ENCODE measurements at places on chromosomes 13 and 19.

- no peak for DNase-seq
Observed at GRCh38 chr19:2274185-2274711, 7.7 kb downstream of the PEAK3 start.

- no peak for DNase-seq
Observed at GRCh38 chr13:37065890-37066526, 6.5 kb upstream of the SUPT20H start.

GRCh38 chr13:76645632-76646031 lies 240.6 kb downstream of the KCTD12 start:
- DNase-seq: no peak

GRCh38 chr19:17242431-17243208 lies 3.1 kb downstream of the NR2F6 start:
- DNase-seq: no peak

- no peak for DNase-seq
Observed at GRCh38 chr13:56216221-56216620, 924.5 kb upstream of the PRR20A start.

GRCh38 chr19:51119611-51120010 lies 5.1 kb upstream of the SIGLEC9 start:
- DNase-seq: no peak

GRCh38 chr13:30572859-30573275 lies 44.9 kb upstream of the USPL1 start:
- no peak for DNase-seq

- no peak for DNase-seq
Observed at GRCh38 chr19:51822325-51822724, 27.4 kb downstream of the FPR3 start.

DNA sequence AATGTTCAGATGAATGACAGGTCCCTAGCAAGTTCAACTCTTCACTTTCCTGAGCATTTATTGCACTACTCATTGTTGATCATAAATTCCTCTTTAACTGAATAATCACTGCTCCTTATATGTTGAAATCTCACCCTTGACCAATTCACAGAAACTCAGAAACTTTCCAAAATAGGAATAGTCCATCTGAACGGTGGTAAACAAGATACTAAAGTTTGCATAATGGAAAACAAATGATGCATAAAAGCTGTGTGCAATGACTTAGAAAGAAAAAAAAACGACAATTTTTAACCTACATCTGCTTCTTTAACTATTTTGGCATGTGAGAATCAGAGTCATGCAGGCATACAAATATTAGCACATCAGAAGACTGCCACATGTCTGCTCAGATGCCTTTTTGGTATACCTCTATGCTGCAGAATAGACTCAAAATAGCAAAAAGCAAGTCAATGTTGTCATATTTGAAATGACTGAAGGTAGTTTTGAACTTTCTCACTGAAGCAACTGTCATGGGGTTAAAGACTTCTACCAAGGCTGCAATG lies 34.8 kb downstream of the SLC10A2 start:
- no peak for DNase-seq

- no peak for DNase-seq
Observed at GRCh38 chr19:46970815-46971214, 48.8 kb upstream of the NPAS1 start.

DNA sequence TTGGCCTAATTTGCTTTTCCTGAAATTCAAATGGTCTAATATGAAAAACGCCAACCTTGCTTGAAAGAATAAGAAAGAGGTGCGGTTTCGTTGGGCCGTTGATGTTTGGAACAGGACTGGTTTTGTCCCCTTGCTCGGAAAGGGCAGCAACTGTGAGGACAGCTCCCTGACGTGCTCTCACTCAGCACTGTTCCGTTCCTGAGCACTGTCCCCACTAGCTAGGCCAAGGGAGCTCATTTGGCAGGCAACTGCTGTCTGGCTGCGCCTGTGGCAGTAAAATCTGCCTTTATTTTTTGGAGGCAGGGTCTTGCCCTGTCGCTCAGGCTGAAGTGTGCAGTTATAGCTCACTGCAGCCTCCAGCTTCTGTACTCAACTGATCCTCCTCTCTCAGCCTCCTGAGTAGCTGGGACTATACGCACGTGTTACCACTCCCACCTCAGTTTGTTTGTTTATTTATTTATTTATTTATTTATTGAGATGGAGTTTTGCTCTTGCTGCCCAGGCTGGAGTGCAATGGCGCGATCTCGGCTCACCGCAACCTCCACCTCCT lies 4.5 kb downstream of the LDLR start:
- no peak for DNase-seq

GRCh38 chr13:57996717-57997116 lies 365.2 kb downstream of the PCDH17 start:
- no peak for DNase-seq

DNA sequence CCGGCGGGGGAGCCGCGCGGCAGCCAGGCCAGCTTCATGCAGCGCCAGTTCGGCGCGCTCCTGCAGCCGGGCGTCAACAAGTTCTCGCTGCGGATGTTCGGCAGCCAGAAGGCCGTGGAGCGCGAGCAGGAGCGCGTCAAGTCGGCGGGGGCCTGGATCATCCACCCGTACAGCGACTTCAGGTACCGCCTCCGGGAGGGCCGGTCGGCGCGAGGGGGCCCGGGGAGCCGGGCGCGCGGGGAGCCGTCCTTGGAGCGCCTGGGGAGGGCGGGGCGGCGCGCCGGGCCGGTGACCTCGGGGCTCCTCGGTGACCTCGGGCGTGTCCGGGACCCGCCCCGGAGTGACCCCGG lies 690 bp downstream of the HCN2 start:
- DNase-seq: no peak

DNA sequence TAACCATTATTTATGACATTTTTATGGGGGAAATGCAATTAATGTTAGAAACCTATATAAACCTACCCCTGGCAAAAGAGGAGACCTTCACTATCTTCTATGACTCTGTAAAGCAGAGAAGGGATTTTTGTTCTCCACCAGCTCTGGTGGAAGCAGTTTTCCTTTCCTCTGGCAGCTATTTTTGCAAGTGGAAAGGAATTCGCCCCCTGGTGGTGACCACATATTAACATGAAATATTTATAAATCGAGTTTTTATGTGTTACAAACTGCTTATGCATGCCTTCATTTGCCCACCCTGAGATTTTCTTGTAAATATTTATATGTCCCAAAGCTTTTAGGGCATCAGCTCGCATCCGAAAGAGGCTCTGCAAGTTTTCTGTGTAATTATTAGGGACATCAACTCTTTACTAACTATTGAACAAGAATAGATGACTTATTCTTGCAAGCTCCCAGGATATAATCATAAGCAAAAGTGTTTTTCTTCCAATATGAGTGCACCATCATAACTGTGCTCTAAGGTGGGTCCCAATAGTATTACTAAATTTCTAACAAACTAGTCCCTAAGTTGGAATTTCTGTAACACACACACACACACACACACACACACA lies 62.4 kb downstream of the SERTM1 start:
- DNase-seq: peak; percentile 29

GRCh38 chr13:99103536-99103935 lies 97.1 kb upstream of the UBAC2 start:
- no peak for DNase-seq

DNA sequence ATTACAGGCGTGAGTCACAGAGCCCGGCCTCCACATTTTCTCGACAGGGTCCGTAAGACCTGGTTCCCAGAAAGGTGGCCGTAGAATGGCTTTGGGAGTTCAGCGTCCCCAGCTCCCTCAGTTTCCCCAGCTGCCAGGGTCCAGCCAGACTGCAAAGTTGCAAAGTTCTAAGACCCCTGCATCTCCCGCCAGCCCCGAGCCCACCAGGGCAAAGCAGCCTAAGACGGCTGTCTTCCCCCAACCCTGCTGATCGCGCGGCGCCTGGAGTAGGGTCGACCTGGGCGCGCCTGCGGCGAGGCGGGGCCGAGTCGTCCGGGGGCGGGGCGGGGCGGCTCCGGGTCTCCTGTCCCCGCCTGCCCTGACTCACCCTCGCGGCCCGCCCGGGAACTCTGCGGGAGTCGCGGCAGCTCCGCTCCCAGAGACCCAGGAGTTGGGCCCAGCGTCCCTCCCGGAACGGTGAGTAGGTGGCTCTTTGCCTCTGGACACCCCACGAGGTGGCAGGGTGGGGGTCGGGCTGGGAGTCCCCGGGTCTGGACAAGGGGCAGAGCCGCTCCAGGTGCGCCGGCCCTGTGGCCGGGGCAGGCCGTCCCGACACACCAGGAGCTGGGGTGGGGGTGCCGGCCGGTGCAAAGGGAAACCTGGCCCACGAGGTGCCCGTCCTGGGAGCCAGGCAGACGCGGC lies at the start of gene LRRC8E:
TSS of gene LRRC8E (plus strand) at position 366 of the 681 bp plus-strand sequence. CDS start 7,094 bp downstream, outside the sequence.
- DNase-seq: peak; percentile 46
